Foreskin fibroblast (primary cell): ENCODE measurements at places on chromosomes 4 and X.

DNA sequence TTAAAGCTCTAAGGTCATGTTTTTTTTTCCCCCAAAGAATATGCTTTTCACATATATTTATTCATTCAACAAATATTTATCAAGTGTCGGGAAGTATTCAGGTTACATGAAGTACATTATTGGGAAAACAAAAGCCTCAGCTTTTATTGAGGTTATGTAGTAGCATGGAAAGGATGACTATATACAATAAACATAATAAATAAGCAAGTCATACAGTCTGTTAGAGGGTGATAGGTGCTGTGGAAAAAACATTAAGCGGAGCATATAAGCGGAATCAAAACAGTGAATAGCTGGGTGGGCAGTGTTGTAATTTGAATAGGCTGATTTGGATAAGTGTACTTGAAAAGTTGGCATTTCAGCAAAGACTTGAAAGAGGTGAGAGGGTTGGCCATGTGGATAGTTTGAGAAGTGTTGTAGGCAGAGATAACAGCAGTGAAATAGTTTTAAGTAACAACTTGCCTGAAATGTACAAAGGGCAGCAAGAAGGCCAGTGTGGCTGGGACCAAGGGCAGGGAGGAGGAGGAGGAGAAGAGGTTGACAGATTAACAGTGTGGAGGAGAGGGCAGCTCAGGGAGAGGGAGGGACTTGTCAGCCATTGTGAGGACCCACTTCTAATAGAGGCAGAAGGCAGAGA, 558.7 kb downstream of the SPRY1 start:
- no peak for DNase-seq

DNA sequence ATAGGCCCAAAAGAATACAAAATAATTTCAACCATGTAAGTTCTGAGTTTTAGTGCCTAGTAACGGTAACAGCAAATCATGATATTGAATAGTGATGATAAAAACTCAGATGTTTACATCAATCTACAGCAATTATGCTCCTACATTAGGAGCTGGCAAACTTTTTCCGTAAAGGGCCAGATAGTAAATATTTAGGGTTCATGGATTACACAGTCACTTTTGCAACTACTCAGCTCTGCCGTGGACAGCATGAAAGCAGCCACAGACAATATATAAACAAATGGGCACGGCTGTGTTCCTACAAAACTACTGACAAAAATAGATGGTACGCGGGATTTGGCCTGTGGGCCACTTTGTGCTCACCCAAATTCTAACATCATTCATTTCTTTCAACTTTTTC, 167.8 kb upstream of the NAP1L5 start:
- no peak for DNase-seq

GRCh38 chr4:56183344-56183959, 203.8 kb downstream of the AASDH start:
- DNase-seq = no peak

DNA sequence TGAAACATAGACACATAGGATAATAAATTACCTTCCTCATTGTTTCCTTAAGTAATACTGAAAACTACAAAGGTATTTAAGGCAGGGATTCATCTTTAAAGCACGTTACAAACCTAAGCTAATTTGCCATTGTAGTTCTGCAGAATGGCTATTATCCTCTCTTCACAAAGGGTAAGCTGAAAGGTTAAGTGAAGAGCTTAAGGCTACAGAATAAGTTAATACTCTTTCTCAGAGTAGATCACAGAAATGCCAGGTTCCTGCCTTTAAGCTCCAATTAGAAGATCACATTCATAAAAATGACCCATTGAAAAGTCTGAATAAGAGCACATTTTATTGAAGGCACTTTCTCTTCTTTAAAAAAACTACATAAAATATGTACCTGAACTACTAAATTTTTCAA, 42.1 kb upstream of the PRDM5 start:
- no peak for DNase-seq

- DNase-seq = no peak
Measured at GRCh38 chrX:66012094-66012534, 27.8 kb downstream of the VSIG4 start.
